ENCODE measurements at places on chromosomes 12 and 14.
A peak's percentile ranks its signal among the peaks of the same experiment; 100 is the strongest.

DNA sequence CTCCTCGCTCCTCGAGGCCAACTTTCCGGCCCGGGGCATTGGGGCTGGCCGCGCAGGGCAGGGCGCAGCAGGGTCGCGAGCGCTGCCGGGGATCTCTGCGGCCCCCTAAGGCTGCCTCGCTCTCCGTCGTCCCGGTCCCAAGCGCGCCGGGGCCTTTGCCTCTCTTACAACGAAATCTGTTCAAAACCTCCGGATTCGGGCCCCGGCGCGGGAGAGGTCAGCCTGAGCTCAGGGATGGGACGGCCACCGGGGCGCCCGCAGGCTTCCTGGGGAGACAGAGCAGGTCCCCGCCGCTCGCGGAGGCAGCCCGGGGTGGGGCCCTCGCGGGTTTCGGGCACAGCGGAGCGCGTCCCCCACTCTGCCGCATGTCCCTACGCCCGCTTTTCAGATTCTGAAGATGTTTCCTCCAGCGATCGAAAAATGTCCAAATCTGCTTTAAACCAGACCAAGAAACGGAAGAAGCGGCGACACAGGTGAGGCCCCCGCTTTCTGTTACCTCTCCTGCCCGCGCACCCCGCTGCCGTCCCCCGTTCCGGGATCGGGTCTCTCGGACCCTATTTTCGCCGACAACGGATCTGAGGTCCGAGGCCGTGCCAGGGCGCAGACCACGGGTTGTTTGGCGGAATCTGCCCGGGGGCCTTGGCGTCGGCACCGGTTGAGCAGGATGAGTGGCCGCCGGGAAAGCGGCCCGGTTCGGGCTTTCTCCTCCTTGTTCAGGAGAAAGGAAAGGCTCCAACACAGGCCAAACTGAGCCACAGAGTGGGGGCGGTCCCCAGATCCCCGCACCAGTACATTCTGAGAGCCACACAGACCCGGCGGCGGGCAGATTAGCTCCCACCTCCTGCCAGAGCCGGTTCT is 1.8 kb downstream of the VSX2 start:
- DNase-seq, result no peak

DNA sequence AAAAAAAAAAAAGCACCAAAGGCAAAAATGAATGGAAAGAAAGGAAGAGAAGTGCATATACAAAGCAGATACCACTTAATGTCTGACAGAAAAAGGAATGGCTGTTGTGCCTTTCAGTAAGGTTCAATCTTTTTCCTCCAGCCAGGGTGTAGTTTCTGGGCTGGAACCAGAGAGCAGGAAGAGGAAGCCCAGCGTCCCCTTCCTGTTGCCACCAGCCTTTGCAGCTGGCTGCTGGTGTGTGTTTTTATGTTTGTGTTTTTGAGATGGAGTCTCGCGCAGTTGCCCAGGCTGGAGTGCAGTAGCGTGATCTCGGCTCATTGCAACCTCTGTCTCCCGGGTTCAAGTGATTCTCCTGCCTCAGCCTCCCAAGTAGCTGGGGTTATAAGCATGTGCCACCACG is 64.6 kb upstream of the LTA4H start:
- DNase-seq, result no peak

DNA sequence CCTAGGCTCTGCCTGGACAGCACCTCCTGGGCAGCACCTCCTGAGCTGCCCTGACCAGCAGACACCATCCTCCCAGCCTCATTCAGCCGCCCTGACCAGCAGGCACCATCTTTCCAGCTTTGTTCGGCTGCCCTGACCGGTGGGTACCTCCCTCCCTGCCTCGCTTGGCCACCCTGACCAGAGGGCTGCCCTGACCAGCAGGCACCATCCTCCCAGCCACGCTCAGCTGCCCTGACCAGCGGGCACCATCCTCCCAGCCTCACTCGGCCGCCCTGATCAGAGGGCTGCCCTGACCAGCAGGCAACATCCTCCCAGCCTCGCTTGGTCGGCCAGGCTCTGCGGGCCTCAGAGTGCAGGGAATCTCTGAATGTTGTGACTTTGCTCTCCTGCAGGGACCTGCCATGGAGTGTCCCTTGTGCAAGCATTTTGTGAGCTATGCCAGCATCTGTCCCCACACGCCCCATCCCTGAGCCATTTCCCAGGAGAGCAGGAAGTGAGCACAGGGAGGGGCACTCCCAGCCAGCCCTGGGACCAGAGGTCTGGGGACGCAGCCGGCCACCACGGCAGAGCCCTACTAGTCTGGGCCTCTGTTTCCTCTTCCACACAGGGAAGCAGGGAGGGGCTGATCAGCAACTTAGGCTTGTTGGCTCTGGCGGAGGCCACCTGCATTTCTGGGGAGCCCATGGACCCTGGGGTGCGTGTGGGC is 265.5 kb downstream of the SEC23A start:
- no peak for DNase-seq

GRCh38 chr14:42187846-42188245 is 581.2 kb downstream of the LRFN5 start:
- no peak for DNase-seq

DNA sequence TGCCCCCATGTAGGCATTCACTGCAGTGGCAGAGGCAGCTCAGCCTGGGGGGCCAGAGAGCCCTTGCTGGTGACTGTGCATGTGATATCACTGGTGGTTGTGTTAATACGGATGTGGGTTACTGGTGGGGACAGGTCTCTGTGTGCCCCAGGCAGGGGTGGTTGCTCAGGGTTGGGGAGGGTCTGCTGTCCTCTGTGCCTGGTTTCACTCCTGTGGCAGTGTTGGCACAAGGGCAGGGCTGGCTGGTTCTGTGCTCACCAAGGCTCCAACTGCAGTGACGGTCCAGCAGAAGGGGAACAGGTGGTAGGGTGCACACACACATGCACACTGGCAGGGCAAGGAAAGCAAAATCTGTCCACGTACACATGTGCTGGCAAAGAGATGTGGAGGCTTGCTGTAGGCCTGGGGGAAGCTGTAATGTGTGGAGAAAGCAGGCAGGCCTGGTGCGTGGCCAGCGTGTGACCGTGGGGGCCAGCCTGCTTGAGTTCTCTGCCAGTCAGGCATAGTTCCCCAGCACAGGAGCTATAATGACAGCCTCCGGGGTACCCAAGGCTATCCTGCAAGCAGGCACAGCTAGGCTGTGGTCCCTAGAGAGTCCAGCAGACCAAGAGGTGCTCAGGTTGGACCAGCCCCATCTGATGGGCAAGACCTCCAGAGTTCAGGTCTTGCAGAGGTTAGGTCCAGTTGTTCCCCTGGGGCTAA is 254.6 kb downstream of the FBXL14 start:
- DNase-seq, result no peak

GRCh38 chr14:100850841-100851585 is 25.1 kb downstream of the MEG3 start:
- peak; percentile 71 for DNase-seq

- DNase-seq, result no peak
Measured at GRCh38 chr12:46388427-46389021, 16.0 kb upstream of the SLC38A2 start.

GRCh38 chr12:31590642-31591379 is at the start of gene DENND5B:
DENND5B (minus strand) TSS chr12:31591136; CDS start chr12:31590832, 304 bp downstream.
- DNase-seq, result peak; percentile 3
